ENCODE measurements at places on chromosomes 13 and 19.

GRCh38 chr13:88526186-88526852 lies 855.1 kb downstream of the SLITRK5 start:
- no peak for DNase-seq

GRCh38 chr13:70708775-70709174 lies 600.5 kb upstream of the KLHL1 start:
- DNase-seq = no peak

DNA sequence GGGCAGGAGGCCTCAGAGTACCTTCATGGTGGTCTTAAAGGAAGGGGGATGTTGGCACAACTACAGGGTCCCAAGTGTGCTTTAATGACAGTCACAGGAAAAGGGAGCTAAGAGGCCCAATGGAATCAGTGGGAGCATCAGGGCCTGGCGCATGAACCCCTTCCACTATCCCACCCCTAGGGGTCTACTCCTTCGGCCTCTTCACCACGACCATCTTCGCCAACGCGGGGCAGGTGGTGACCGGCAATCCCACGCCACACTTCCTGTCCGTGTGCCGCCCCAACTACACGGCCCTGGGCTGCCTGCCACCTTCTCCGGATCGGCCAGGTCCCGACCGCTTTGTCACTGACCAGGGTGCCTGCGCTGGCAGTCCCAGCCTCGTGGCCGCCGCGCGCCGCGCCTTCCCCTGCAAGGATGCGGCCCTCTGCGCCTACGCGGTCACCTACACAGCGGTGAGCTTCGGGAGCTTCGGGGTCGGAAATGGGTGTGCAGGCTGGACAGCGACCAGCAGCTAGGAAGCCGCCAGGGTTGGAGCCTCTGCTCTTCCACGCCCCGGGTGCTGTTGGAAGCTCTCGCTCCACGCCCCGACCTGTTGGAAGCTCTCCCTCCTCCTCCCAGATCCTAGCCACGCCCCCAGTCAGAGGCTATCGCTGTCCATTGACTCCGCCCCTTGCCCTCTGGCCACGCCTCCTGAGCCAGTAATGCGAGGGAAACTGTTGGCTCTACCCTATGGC lies 6.0 kb downstream of the PLPPR2 start:
- DNase-seq = no peak

GRCh38 chr19:38713227-38713649 lies 31.0 kb downstream of the CAPN12 start:
- no peak for DNase-seq

DNA sequence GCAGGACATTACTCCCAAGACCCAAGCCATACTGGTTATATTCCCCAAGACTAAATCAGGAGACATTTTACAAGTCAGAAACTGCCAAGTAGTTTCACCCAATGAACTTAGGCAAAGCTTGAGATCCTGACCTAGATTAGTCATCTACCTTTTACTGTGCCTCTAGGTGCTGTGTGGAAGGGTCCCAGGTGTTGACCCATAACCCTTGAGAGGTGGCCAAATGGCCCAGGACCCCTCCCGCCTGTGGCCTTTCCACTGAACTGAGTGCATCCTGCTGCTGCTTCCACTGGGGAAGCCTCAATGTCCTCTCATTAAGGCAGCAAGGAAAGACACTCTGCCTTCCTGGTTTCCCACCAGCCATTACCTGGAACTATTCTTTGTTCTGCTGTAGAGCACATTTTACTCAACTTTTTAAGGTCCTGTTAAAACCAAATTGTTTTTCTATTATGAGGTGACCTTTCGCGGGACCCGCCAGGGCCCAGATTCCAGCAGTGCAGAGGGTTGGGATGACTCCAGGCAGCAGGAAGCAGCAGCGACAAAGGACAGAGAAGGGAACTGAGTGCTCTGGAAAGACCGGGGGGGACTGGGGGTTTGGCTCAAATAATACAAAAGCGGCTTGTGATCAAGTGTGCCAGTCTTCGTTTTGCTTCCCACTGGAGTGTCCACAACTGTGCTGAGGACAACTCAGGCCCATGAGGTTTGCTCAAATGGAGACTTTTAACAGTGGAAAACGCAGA lies 27.1 kb downstream of the ANKRD10 start:
- DNase-seq = no peak

Measured in inflammatory macrophage (primary cell).